ENCODE measurements at places on chromosomes 16 and 17.

GRCh38 chr16:46632778-46633733, 11.9 kb upstream of the SHCBP1 start:
- peak; percentile 96 for DNase-seq

DNA sequence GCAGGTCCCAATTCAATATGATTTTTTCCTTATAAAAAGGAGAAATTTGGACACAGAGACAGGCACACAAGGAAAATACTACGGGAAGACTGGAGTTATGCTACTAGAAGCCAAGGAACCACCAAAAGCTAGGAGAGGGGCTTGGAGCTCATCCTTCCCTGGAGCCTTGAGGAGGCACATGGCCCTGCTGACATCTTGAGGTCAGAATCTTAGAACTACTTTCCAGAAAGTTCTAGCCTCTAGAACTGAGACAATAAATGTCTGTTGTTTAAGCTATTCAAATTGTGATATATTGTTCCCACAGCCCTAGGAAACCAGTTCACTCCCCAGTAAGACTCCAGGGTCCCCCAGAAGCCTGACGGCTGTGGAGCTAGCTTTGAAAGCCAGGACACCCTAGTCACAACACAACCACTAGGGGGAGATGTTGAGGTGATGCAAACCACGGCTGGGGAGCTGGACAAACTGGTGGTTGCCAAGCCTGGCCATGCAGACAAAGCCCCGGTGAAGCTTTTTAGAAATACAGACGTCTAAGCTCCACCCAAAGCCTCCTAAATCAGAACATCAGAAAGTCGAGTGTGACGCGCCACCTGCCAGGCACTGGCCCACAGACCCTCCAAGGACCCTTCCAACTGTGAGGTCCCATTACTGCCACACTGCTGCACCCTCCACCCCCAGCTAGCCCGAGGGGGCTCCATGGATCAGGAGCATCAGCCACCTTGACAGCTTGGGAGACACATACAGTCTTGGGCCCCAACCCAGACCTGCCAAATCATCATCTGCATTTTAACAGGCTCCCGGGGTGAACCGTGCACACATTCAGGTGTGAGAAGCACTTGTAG, 106.4 kb downstream of the SLC39A11 start:
- DNase-seq, result peak; percentile 88

DNA sequence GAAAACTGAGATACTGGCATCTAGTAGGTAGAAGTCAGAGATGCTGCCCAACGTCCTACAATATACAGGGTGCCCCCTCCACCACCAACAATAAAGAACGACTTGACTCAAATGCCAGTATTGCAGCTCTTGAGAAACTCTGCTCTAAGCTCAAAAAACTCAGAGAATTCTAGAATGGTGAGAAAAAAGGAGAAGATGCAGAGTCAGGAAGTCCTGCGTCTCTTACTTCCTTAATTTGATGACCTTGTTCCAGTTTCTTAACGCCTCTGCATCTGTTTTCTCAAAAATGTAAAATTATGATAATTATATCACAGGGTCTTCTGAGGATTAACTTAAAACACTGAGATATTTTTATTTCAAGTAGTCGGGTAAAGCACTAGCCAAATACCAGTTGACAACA, 1.7 kb upstream of the HSBP1 start:
- no peak for DNase-seq

DNA sequence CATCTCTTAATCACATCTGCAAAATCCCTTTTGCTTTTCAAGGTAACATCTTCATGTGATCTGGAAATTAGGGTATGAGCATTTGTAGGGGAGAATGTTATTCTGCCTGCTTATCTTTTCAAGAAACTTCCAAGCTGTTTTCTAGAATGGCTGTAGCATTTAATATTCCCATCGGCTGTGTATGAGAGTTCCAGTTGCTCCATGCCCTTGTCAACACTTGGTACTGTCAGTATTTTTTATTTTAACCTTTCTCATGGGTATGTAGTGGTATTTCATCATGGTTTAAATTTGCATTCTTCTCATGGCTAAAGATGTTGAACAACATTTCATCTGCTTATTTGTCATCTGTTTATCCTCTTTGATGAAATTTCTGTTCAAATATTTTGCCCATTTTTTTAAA, 90.6 kb upstream of the HLF start:
- DNase-seq, result no peak

GRCh38 chr16:14423344-14423743, 206.7 kb downstream of the PARN start:
- no peak for DNase-seq

- no peak for DNase-seq
Observed at GRCh38 chr16:79412783-79413225, 187.7 kb downstream of the MAF start.

DNA sequence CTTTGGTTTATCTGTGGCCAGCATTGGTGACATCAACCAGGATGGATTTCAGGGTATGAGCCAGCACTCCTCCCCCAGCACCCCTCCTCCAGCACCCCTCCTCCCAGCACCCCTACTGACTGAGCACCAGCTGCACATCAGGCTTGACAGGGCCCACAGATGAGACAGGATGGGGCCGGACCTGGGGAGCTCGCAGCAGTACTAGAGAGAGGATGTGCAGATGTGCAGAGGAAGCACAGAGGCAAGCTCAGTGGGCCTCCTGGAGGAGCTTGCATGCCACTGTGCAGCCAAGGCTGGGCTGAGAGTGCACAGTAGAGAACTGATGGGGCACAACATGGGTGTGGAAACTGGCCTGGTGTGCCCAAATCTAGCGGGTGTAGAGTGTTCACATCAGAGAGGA, 16.2 kb downstream of the ITGA3 start:
- no peak for DNase-seq

DNA sequence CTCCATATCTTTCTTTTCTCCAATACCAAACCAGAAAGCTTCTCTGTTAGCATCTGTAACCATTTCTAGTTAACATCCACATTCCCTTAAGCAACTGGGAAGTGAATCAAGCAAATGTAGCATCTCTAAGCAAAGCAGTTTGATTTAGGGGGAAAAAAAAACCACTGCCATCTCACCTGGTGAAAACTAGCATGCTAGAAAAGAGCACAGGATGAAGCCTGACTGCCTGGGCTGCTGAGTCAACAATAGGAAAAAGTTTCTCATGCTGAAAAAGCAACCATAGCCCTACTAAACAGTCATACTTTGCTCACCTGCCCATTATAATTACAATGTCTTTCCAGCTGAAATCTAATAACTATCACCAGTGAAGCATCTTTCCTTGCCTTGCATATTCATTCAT, 139.3 kb downstream of the ANKFN1 start:
- no peak for DNase-seq

DNA sequence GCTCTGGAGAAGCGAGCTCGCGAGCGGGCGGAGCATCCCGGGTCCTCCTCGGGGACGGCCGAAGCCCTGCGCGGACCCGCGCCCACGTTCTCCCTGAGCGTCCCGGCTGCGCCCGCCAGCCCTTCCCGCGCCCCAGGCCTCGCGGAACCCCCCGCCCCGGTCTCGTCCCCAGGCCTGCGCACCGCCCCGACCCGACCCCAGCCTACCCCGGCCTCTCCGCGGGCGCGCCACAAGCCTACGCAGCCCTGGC, 159 bp downstream of the USP36 start:
- DNase-seq, result no peak

- DNase-seq, result no peak
Observed at GRCh38 chr17:61313461-61314326, 85.9 kb upstream of the TBX2 start.

- DNase-seq, result no peak
Observed at GRCh38 chr17:7831233-7831632, 2.8 kb upstream of the KDM6B start.

- no peak for DNase-seq
Observed at GRCh38 chr17:30173649-30174048, 57.0 kb downstream of the NSRP1 start.

GRCh38 chr17:3602499-3602898, 6.7 kb downstream of the TRPV1 start:
- peak; percentile 75 for DNase-seq

DNA sequence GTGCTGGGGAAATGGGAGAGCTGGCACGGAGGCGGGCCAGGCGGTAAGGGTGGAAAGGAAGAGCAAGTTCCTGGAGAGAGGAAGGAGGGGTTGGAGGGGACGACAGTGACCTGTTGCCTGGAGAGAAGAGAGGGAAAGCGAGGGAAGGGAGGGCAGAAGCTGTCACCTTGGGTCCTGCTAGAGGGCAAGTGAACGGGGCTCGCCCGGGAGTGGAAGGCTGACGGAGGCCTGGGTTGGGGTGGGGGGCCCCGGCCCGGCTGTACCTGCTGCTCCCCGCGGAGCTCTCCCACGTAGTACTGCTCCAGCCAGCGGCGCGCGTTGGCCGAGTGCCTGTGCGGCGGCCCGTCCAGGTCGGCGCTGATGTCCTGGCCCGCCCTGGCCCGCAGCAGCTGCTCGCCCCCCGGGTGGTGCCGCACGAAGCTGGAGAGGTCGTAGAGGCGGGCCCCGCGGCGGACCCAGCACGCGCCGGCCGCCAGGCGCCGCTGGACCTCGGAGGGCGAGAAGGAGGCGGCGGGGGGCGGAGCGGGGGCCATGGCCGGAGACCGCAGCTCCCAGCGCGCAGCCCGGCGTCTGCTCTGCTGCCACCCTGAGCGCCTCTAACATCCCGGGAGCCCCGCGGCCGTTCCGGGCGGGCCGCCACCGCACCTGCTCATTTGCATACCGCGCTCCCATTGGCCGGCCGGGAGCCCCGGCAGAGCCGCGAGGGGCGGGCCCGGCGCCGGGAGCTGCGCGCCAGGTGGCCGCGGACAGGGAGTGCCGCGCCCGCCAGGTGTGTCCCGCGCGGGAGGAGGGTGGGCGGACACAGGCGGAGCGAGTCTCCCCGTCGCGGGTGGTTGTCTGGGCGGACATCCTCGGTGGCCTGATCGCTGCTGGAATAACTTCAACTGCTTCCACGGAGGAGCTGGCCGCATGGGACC, at the start of gene FA2H:
TSS of gene FA2H (minus strand) at position 598 of the 917 bp plus-strand sequence. CDS start at position 533, 65 bp downstream.
- peak; percentile 94 for DNase-seq

GRCh38 chr17:53191878-53192277, 630.8 kb upstream of the KIF2B start:
- no peak for DNase-seq

DNA sequence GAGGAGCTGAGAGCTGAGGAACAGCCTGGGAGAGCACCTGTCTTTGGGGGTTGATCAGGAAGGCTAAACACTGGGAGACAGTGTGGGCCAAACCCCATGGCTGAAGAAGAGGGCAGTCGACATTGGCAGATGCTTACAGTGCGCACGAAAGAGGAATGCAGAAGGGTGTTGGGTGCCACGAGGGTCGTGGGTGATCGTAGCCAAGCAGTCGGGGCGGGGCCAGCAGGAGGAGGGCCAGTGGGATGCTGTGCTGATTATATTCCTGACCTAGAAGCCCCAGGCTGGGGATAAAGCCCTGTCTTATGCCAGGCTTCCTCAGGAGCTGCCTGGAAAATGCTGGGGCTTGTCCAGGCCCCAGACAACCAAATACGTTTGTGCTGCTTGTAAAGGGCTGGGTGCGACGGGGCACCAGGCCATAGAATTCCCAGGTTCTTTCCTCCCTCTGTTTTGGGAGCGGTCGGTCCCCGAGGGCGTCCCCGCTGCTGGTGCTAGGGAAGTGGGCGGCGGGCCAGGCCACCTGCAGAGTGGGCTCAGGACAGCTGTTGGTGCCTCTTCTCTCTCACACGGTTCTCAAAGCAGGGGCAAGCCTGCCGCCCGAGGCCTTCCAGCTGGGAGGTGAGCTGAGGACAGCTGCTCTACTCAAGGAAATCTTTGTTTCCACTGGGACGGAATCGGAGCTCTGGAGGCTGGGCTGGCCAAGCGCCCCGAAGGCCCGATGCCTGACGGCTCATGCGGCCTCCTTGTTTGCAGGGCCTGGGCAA, 10.0 kb downstream of the C1QTNF1 start:
- DNase-seq, result no peak

DNA sequence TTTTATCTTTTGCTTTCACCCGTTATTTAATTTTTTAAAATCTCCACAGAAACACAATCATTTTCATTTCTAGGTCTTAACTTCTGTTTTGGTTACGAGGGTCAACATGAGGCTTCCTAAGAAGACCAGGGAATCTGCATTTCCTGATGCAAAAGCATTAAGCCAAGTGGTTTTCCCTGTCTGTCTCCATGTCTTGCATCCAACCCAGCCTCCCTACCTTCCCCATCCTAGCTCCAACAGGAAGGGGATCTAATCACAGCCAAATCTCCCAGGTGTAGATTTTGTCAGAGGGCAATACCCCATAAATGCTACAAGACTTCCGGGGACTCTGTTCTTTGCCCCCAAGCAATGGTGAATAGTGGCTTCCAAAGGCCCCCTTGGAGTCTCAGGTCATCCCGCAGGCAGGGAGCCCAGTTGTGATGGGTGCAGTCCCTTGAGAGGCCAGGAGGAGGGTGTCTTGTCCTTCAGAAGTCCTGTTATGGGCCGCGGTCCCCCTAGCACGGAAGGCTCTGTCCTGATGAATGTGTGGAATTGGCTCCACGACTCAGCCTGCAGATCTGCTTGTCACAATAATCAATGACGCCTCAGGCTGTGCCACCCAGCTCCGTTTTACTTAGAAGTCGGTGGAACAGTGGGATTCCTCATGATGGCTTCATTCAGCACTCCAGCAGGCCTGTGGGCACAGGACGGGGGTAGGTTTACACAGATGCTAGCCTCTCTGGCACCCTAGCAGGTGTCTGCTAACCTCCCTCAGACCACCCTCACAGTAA, 141.1 kb downstream of the RGS9 start:
- DNase-seq, result peak; percentile 90

GRCh38 chr17:42640121-42640520, 19.0 kb upstream of the TUBG2 start:
- DNase-seq, result no peak

DNA sequence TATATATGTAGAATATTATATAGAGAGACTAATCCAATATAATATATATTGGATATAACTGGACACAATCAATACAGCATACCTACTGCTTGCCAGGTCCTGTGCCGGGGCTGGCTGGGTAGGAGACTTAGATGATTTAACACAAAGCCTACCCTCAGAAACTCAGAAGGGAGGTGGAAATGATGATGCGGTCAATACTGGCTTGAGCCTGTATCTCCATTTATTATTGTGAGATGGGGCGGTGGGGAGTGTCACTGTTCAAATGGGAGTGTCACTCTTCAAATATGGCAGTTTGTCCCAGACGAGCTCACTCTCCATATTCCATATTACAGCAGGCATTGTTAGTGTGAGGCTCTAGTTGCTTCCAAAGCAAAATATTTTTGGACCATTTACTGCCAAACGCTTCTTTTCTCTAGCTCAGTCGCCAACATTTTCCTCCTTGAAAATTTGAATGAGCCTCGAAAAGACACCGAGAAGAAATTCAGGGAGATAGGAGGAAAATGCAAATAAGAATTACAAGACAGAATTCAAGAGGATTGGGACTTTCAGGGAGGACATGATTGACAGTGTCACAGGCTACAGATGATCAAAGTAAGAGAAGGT, 70.7 kb downstream of the WSCD1 start:
- no peak for DNase-seq

DNA sequence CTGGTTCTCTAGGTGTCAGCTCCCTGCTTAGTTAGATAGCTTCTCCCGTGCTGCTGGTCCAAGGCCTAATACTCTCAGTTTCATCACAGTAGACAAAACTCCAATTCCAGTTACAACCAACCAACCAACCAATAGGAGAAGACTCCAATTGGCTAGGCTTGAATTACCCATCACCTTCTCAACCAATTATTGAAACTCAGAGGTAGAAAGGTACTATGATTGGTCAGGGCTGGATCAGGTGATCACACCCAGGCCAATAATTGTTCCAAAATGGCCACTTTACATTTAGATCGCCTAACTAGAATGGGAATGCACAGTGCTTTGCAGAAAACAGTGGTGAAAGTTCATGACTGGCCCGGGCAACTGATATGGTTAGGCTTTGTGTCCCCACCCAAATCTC, 49.5 kb upstream of the CRHR1 start:
- peak; percentile 7 for DNase-seq

All from H9 (cell line).